ENCODE measurements at places on chromosomes 3 and 15. TPM values are rescaled to one million over a fixed set of nuclear protein-coding genes. Genes with fewer than 3 reads are reported as not detected.

Gene PRRT3
- 3.9 TPM for total RNA-seq

Gene RUBCN
- total RNA-seq: 423 TPM

GRCh38 chr3:38522002-38522401, 25.9 kb downstream of the EXOG start:
- H3K27ac ChIP-seq: no peak overlapping the region
- DNase-seq: no peak
- H3K4me1 ChIP-seq: peaks cover 7% of the 10 kb centered on the region
- peaks cover 29% of the 10 kb centered on the region for H3K36me3 ChIP-seq

Gene DLL4
- 0.36 TPM for total RNA-seq

- H3K4me3 ChIP-seq: no peak overlapping the region
- DNase-seq: peak; percentile 8
- H3K36me3 ChIP-seq: no peaks in the 10 kb centered on the region
- no peak overlapping the region for H3K27ac ChIP-seq
- no peaks in the 10 kb centered on the region for H3K27me3 ChIP-seq
Measured at GRCh38 chr15:60916032-60916678, 312.9 kb downstream of the RORA start.

Gene CCDC50
- 124 TPM for total RNA-seq

DNA sequence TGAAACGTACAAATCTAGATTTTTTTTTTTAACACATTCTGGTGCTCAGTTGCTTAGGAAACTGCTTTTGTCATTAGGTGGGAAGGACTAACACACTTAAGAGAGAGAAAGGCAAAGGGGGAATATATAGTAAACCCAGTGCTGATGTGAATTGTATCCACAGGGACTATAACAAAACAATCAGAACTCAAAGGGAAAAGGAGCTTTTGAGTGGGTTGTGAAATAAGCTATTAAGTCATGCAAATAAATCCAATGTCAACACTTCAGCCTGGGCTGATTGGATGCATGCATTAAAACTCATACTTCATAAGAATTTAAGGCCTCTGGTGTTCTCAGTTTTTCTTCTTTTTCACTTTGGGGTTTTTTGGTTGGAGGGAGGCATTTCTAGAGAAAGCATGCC, 628.9 kb downstream of the FHIT start:
- H3K4me1 ChIP-seq: no peaks in the 10 kb centered on the region
- no peaks in the 10 kb centered on the region for H3K36me3 ChIP-seq
- no peak for DNase-seq
- no peak overlapping the region for H3K27ac ChIP-seq
- H3K27me3 ChIP-seq: no peaks in the 10 kb centered on the region

Gene CADM2
- total RNA-seq: 0.10 TPM

Gene ATXN7
- 74.7 TPM for total RNA-seq

DNA sequence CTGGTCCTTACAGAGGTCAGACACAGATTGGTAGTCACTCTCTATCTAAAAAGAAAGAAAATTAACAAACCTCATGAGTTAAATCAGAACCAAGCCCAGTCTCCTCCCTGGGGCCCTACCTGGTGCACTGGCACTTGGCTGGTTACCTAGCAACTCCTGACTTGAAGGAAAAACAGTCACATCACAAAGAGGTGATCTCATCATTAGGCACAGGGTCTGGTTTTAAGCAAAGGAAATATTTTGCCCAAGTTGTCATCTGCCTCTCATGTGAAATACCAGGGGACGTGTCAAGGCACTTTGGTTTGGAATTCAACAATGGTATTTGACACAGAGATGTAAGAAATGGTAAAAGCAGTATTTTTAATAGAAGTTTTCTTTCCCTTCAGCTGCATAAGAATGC, 47.7 kb upstream of the FMN1 start:
- H3K27ac ChIP-seq: no peak overlapping the region
- no peaks in the 10 kb centered on the region for H3K4me1 ChIP-seq
- DNase-seq: no peak
- no peaks in the 10 kb centered on the region for H3K36me3 ChIP-seq

DNA sequence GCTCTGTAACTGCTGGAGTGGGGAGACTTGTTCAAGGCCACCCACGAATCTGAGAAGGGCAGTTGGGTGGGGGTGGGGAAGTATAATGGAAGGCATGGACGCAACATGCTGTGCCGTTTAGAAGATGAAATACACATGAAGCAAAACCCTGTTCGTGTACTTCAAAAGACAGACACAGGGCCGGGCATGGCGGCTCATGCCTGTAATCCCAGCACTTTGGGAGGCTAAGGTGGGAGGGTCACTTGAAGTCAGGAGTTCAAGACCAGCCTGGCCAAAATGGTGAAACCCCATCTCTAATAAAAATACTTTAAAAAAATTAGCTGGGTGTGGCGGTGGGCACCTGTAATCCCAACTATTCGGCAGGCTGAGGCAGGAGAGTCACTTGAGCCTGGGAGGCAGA, 36.9 kb upstream of the SFMBT1 start:
- H3K4me3 ChIP-seq: no peak overlapping the region
- no peaks in the 10 kb centered on the region for H3K27me3 ChIP-seq
- no peaks in the 10 kb centered on the region for H3K4me1 ChIP-seq
- no peak overlapping the region for H3K27ac ChIP-seq
- H3K36me3 ChIP-seq: no peaks in the 10 kb centered on the region

DNA sequence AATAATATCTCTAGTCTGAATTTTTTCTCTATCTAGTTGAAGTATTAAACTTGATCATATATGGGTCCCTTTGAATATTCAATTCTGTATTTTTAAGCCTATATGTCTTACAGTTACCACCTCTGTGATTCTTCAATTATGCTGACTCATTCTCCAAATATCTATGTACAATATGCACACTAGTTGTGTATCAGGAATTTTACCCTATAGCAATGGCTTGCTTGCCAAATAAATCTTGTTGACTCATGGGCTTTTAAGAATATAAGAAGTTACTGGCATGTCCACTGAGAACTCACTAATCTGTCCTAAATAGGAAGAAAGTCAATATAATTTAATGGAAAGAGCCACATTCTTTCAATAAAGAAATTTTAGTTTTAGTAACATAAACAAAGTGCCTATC, 656.3 kb downstream of the RBMS3 start:
- H3K27me3 ChIP-seq: no peaks in the 10 kb centered on the region
- no peaks in the 10 kb centered on the region for H3K36me3 ChIP-seq
- DNase-seq: no peak
- no peaks in the 10 kb centered on the region for H3K4me1 ChIP-seq

Gene P2RY13
- 0.90 TPM for total RNA-seq
